HT1080 (cell line): ENCODE measurements at places on chromosomes 7 and 10. TPM values are rescaled to one million over a fixed set of nuclear protein-coding genes. Genes with fewer than 3 reads are reported as not detected.

C10orf90 gene
- not detected in 2 replicates for total RNA-seq

ORAI2 gene
- total RNA-seq, result 41.0 and 60.3 TPM in 2 replicates

TAF3 gene
- total RNA-seq, result 2.6 and 3.1 TPM in 2 replicates

WASL gene
- total RNA-seq, result 5.8 and 7.5 TPM in 2 replicates

GRCh38 chr10:121804460-121804859 is 123.4 kb downstream of the ATE1 start:
- DNase-seq, result peak; percentile 15

DNA sequence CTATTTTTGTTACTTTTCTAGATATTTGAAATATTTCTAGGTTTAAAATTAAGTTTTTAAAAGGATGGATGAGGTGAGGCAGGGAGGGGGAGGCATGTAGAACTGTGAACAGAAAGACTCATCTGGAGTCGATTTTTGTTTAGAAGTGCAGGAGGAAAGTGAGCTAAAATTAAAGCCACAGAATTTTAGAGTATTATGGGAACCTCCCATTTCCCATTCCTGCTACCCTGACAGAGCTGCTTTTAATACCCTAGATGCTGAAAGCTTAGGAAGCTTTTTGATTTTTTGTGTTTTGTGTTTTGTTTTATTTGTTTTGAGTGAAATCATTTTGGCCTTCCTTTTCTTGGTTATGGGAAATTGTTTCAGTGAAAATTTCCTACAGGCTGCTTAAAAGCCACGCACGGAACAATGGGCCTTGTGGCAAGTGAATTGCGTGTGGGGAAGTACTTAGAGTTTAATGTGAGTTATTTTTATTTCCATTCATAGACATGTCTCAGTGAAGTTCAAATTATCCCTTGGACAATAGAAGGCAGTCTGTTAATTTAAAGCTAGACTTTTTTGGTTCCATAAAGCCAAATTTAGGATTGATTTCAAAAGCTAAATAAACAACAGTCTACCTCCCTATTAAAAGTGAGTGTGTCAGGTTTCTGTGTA is 102.0 kb upstream of the HDAC9 start:
- no peak for DNase-seq

- peak; percentile 8 for DNase-seq
Observed at GRCh38 chr10:33139181-33139646, 181.2 kb upstream of the ITGB1 start.

DNA sequence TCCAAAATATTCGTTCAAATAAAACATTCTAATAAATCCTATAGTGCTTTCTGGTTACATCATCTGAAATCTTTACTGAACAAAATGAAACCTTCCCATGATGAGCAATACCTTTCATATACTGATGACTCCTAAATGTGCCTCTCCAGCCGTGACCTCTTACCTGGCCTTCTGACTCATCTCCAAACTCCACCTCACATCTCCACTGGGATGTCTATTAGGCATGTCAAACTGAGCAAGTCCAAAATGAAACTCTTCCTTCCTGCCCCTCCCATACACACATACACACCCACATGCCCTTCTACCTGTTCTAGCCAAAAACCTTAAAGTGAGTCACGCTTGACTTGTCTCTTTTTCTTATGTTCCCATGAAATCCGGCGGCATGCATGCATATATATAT is 22.9 kb downstream of the GSAP start:
- peak; percentile 88 for DNase-seq

DNA sequence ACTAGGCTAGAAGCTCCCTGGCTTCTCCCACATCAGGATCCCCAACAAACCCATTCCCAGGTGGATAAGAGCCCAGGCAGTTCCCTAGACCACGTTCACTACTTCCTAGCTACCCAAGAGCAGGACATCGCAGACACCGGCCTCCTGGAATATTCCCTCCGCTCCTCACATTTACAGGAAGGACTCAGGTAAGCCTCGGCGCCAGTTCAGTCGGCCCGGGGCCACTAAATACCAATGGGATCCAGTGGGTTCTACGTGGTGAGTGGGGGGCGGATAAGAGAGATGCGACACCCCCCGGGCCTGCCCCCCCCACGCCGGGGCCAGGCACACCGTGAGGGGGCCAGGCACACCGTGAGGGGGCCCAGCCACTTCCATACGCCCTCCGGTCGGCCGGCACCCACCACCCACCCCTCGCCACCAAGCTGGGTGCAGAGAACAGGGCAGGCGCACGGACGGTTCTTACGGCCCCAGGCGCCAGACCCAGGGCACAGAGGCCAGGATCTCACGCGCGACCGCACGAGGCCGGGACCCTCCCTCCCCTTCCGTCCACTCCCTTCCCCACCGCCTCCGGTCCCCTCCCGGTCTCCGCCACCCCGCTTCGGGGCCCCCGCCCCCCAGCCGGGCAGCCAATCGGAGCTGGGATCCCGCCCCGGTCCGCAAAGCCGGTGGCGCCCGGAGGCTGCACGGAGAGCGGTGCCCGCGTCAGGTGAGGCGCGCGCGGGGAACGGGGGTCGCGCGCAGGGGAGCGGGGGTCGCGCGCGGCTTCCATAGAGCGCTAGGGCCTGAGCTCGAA is at the start of gene BLVRA:
TSS of gene BLVRA (plus strand) at position 652 of the 793 bp plus-strand sequence. CDS start 12,479 bp downstream, outside the sequence.
- DNase-seq, result no peak

- DNase-seq, result no peak
Observed at GRCh38 chr10:17169803-17170202, 31.7 kb downstream of the TRDMT1 start.

DNA sequence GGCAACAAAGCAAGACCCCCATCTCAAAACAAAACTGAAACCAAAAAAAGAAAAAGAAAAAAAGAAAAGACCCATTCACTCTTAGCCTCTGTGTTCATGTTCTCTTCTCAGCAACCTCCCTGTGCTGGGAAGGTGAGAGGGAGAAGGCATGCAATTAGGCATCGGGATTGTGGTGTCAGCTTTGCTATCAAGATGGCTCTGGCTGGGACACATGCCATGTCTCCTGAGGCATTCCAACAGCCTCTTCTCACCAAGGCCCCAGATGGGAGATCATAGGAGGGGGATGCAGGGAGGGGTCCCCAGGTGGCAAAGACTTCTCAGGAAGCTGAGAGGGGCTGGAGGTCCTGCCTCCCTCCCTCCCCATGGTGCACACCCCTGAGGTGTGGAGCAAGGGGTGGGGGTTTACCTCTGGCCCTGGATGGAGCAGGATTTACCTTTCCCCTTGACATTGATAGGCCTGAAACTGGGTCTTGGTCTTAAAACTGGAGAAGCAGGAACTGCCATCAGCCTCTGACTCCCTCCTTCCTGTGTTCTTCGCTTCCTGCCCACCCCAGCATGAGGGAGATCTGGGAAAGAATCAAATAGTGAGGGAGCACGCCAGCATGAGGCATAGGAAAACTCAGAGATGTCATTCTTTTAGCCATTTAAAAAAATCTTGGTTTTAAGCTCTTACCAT is 96.2 kb upstream of the DUSP5 start:
- peak; percentile 22 for DNase-seq

GRCh38 chr10:27743877-27744801 is 1.5 kb downstream of the MKX start:
- no peak for DNase-seq

GRCh38 chr7:97731736-97732564 is at the start of gene TAC1:
TAC1 (plus strand) TSS chr7:97732086; CDS start chr7:97732613, 527 bp downstream.
- DNase-seq, result no peak

- no peak for DNase-seq
Observed at GRCh38 chr10:30051220-30051619, 8.2 kb downstream of the JCAD start.

DNA sequence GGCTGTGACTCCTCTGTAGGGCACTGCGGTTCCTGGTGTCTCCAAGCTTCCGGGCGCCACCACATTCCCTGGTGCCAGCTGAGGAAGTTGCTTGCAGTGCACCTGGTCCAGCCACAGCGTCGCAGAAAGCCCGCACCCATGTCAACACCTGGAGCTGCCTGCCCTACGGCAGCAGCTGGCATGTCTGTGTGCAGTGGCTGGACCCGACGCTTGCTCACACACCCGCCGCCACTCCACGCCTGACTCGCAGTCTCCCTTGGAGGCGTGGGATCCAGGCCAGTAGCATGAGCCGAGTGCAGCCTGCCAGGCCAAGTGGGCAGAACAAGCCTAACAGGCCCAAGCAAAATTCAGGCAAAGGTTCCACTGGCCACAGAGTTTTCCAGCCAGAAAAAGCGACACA is 118.1 kb upstream of the PHF14 start:
- DNase-seq, result no peak

DNA sequence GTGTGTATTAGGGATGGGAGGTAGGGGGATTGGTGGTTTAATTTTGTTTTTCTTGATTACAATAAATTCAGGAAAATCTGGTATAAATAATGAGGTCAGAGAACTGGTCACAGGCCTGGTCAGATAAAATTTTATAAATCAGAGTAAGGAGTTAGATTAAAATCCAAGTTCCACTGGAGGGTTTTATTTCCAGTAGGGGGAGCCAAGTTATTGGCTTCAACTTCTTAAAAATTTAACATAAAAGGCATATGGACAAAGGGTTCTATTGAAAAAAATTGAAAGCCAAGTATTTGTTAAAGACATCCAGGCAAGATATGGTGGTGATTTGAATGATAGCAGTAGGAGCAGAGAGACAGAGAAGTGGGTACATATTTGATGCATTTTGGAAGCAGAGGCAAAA is 763.3 kb downstream of the SORCS1 start:
- DNase-seq, result peak; percentile 50
